ENCODE measurements at places on chromosomes 6 and 20. TPM values are rescaled to one million over a fixed set of nuclear protein-coding genes. Genes with fewer than 3 reads are reported as not detected.

- H3K27me3 ChIP-seq, result no peaks in the 10 kb centered on the region
- DNase-seq, result no peak
- H3K27ac ChIP-seq, result no peak overlapping the region
- no peaks in the 10 kb centered on the region for H3K36me3 ChIP-seq
These were observed 157.9 kb upstream of the MLN start for GRCh38 chr6:33961691-33962090.

DNA sequence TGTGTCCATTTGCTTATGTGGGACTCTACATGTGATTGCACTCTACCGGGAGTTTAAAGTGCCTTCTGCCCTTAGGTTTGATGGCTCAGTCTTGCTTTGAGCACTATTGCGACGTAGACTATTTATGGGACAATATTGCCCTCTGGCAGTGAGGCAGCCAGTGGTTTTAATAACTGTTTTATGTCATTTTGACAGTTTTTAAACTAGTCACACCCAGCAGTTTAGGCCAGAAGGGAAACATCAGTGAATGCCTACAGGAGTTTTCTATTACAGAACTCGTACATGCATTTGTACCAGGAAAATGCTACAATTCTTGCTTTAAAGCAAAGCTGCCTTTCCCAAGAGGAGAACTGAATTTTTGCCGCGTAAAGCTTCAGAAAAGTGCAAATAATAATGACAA, 813.7 kb downstream of the KIF16B start:
- no peaks in the 10 kb centered on the region for H3K36me3 ChIP-seq
- no peaks in the 10 kb centered on the region for H3K27me3 ChIP-seq
- H3K4me1 ChIP-seq, result no peaks in the 10 kb centered on the region
- H3K27ac ChIP-seq, result no peak overlapping the region
- DNase-seq, result no peak
- no peak overlapping the region for H3K4me3 ChIP-seq

- no peak overlapping the region for H3K27ac ChIP-seq
- no peak overlapping the region for H3K4me3 ChIP-seq
- H3K27me3 ChIP-seq, result peaks cover 10% of the 10 kb centered on the region
- H3K4me1 ChIP-seq, result no peaks in the 10 kb centered on the region
These were observed 57.8 kb downstream of the ATP9A start for GRCh38 chr20:51710361-51710894.

- no peak overlapping the region for H3K27ac ChIP-seq
- H3K4me1 ChIP-seq, result peaks cover 29% of the 10 kb centered on the region
- no peaks in the 10 kb centered on the region for H3K27me3 ChIP-seq
- H3K4me3 ChIP-seq, result no peak overlapping the region
- no peak for DNase-seq
- peaks cover 8% of the 10 kb centered on the region for H3K36me3 ChIP-seq
These were observed 266.7 kb upstream of the SULF2 start for GRCh38 chr20:48051794-48052474.

DNA sequence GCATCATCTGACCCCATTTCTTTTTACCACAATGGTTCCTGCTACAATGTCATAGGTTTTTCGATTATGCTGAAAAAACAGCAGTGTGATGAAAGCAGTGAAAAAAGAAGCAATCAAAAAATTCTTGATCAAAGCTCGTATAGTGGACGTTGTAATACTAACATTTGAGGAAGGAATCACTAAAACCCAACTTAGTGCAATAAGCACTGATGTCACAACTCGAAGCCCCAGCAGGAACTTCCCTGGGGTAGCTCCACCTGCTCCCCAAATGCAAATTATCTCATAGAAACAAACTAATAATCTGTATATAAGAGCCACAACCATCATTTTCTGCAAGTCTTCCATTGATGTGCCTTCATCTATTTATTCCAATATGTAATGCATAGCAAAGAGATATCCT, 285.6 kb upstream of the SGK1 start:
- H3K4me1 ChIP-seq, result no peaks in the 10 kb centered on the region
- no peaks in the 10 kb centered on the region for H3K27me3 ChIP-seq
- no peaks in the 10 kb centered on the region for H3K36me3 ChIP-seq
- H3K27ac ChIP-seq, result no peak overlapping the region

DNA sequence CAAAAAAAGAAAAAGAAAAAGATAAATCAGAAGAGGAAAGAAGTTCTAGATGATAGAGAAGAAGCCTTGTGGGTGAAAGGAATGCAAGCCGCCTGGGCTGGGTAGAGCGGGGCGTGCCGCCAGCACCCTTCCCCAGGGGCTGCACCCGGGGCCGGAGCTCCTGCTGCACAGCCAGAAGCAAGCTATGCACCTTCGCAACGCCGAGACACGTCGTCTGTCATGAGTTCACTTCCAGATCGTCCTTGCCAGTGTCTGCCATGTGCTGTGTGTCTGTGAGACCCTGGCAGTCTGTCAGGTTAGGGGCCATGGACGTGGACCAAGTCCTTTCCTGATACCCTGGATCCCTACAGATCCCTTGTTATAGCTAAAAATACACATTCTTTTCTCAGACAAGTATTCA, 25.5 kb upstream of the ADRM1 start:
- no peak overlapping the region for H3K4me3 ChIP-seq
- peaks cover 23% of the 10 kb centered on the region for H3K36me3 ChIP-seq
- no peak overlapping the region for H3K27ac ChIP-seq
- H3K4me1 ChIP-seq, result peaks cover 20% of the 10 kb centered on the region

DNA sequence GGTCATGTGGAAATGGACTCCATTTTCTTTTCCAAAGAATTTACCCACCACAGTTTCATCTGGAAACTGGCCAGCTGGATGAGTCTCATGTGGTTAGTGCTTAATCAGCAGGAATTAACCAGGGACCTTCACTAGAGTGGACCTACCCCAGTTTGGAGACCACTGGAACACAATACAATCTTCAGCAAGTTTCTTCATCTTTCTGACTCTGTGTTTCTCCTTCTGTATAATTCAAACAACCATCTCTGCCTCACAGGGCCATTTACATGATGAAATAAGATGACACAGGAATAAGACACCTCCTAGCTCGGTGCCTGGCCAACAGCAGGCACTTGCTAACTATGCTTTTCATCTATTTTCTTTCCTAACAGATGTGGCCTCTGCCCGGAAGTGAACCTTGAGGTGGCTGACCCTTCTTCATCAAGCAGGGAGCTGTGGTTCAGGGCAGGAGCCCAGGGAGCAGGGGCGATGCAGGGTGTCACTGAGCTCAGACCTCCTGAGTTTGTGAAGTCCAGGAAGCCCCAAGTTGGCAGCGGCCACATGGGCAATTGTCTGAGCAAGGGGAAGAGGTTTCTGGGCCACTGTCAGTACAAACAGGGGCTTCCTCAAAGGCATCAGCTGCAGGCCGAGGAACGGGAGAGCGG, 98.8 kb downstream of the SOD2 start:
- peak overlapping the region; percentile 16 for H3K4me3 ChIP-seq
- no peaks in the 10 kb centered on the region for H3K27me3 ChIP-seq
- peak; percentile 51 for DNase-seq
- no peaks in the 10 kb centered on the region for H3K36me3 ChIP-seq
- H3K4me1 ChIP-seq, result peaks cover 22% of the 10 kb centered on the region
- peak overlapping the region; percentile 92 for H3K27ac ChIP-seq

GRCh38 chr6:32607988-32608298, 18.3 kb upstream of the HLA-DRB1 start:
- H3K4me3 ChIP-seq, result no peak overlapping the region
- H3K4me1 ChIP-seq, result no peaks in the 10 kb centered on the region
- no peak overlapping the region for H3K27ac ChIP-seq
- H3K36me3 ChIP-seq, result no peaks in the 10 kb centered on the region

DNA sequence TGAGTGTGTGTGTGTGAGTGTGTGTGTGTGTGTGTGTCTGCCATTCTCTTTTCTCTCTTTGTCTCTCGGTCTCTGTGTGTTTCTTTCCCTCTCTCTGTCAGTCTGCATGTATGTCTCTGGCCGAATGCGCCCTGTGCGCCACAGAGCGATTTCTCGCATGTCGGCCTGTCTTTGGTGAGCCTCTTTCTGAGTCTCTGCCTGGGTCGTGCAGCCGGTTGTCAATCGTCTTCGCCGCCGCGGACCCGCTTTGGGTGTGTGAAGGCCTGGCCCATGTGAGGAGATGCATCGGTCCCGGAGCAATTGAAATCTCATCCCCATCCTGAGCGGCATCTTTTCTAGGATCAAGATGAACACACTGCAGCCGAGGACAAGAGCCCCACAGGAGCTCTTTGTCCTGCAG, 1567.2 kb upstream of the DEFB115 start:
- H3K36me3 ChIP-seq, result no peaks in the 10 kb centered on the region
- peaks cover 4% of the 10 kb centered on the region for H3K27me3 ChIP-seq
- H3K27ac ChIP-seq, result no peak overlapping the region
- H3K4me3 ChIP-seq, result no peak overlapping the region

DNA sequence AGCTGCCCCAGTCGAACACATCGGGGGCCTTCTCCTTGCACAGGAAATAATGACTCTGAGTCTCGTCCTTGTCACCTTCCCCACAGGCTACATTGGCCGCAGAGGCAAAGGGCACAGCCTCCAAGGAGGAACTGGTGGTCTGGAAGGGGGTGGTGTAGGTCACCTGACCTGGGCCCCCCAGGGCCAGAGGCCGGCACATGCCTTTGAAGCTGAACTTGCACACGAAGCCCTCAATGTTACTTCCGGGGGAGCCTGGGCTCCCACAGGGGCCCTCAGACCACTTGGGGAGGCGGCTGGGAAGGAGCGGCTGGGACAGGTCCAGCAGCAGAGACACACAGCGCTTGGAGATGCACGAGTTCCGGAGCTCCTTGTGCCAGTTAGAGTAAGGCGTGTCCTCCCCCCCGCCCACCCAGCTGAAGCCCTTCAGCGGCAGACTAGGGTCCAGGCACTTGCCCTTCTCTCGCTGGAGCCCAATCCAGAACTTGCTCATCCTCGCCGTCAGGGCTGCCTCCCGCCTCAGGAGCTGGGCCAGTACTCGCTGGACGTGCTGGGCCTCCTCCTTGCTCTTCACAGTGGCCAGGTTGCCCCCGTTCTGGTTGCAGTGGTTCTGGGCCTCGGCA, 578 bp downstream of the CD93 start:
- H3K4me1 ChIP-seq, result peaks cover 5% of the 10 kb centered on the region
- H3K36me3 ChIP-seq, result no peaks in the 10 kb centered on the region
- DNase-seq, result no peak

- DNase-seq, result no peak
- no peaks in the 10 kb centered on the region for H3K36me3 ChIP-seq
- peaks cover 7% of the 10 kb centered on the region for H3K27me3 ChIP-seq
- no peak overlapping the region for H3K27ac ChIP-seq
- no peaks in the 10 kb centered on the region for H3K4me1 ChIP-seq
These were observed 2.0 kb downstream of the LAMP5 start for GRCh38 chr20:9516234-9516871.

DNA sequence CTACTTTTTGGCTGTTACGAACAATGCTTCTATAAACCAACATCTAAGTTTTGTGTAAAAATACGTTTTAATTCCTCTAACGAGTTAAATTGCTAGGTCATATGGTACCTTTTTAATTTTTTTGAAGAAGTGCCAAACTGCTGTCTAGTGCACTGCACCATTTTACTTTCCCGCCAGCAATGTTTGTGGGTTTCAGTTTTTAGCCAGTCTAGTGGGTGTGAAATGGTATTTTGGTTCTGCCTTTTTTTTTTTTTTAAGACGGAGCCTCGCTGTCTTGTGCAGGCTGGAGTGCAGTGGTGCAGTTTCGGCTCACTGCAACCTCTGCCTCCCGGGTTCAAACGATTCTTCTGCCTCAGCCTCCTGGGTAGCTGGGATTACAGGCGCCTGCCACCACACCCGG, 34.1 kb upstream of the BAG2 start:
- H3K4me3 ChIP-seq, result no peak overlapping the region
- H3K4me1 ChIP-seq, result no peaks in the 10 kb centered on the region
- no peak for DNase-seq
- no peaks in the 10 kb centered on the region for H3K27me3 ChIP-seq
- no peak overlapping the region for H3K27ac ChIP-seq

DNA sequence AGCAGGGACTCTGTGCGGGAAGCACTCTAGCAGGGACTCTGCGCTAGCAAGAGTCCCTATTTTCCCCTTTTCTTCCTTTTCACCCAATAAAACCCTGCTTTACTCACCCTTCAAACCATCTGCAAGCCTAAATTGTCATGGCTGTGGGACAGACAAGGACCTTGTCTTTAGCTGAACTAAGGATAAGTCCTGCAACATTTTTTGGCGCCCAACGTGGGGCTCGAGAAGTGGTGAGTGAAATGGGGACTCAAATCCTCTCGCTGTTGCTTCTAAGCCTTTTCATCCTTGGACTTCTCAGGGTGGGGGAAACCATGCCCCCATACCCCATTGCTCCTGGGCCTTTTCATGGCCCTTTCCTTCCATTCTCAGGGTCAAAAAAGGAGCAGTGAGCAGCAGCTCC, 46.4 kb downstream of the IMPG1 start:
- no peak overlapping the region for H3K4me3 ChIP-seq
- H3K27me3 ChIP-seq, result no peaks in the 10 kb centered on the region
- DNase-seq, result no peak
- no peaks in the 10 kb centered on the region for H3K4me1 ChIP-seq
- no peak overlapping the region for H3K27ac ChIP-seq
- no peaks in the 10 kb centered on the region for H3K36me3 ChIP-seq

The WFDC5 gene
- total RNA-seq, result not detected

The ALDH5A1 gene
- 2.4 TPM for total RNA-seq

The MUCL3 gene
- not detected for total RNA-seq

The TBC1D22B gene
- total RNA-seq, result 11.2 TPM

The EFCAB8 gene
- total RNA-seq, result 0.28 TPM

The TSHZ2 gene
- not detected for total RNA-seq

The IL17A gene
- not detected for total RNA-seq

The IMPG1 gene
- 0.25 TPM for total RNA-seq

The MYT1 gene
- total RNA-seq, result 0.10 TPM

The EYS gene
- not detected for total RNA-seq

The OXT gene
- total RNA-seq, result not detected

The TREM1 gene
- not detected for total RNA-seq

The ADGRG6 gene
- total RNA-seq, result 3.0 TPM

The RSPO4 gene
- total RNA-seq, result not detected
